ENCODE measurements at places on chromosomes 5 and 9.

GRCh38 chr5:129506086-129506485, 46.0 kb downstream of the ADAMTS19 start:
- peak; percentile 10 for DNase-seq

- DNase-seq: no peak
Observed at GRCh38 chr9:16811987-16812685, 58.3 kb downstream of the BNC2 start.

GRCh38 chr5:83633285-83633684, 87.4 kb downstream of the HAPLN1 start:
- DNase-seq: no peak

DNA sequence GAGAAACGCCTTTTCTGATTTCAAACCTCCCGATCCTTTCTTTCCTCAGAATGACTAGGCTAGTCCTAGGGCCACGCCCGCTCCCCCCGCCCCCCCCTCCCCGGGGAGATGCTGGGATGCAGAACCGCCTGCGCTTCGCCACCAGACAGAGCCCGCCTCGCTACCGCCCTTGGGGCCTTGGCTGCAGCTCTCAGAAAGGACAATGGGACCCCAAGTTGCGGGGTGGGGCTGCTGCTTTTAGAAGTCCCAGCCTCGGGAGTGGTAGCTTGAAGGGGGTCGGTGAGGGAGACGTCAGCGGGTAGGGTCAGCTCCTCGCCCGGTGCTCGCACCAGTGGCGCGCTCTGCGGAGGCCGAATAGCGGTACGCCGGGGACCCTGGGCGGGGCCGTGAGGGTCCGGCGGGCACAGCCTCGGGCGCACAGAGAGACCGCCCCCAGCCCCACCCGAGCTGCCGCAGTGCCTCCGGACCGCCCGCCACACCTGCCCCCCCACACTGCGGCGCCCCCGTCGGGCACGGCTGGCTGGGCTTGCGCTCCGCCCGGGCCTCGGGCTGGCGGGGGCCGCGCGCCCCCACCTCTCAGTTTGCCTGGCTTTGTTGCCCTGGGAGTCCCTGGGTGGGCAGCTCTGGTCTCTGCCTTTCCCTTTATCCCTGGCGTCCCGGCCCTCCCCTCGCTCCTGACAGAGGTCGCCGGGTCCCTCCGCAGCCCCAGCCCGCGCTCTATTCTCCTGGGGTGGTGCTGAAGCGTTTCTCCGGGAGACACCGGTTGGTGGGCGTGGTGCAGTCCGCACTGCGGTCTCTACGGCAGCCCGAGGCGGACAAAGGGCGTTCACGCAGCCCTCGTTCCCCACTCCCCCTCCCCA, 1.2 kb downstream of the MAP1B start:
- DNase-seq: no peak

DNA sequence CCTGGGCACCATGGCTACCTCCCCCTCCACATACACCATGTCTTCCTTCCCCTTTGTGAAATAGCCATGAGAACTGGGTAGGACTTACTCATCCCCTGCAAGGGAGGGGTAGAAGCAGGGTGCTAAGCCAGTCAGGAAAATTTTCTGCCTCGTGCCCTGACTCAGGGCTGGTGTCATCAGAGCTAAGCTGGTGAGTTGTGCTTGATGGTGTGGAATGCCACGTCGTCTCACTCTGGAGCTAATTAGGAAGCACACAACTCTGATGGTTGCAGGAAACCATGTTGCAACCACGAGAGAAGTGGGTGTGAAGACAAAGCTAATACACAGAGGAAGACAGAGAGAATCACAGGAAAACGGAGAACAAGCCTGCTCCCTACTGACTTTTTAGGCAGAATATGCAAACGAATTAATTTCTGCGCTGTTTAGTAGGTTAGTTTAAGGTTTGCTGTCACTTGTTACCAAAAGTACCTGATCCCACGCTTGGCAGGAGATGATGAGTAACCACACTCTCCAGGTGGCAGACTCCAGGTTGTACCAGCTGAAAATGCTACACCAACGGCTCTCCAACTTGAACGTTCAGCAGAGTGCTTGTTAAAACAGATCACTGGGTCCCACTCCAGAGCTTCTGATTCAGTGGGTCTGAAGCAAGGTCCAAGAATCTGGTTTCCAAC, 54.5 kb downstream of the STK10 start:
- peak; percentile 90 for DNase-seq

DNA sequence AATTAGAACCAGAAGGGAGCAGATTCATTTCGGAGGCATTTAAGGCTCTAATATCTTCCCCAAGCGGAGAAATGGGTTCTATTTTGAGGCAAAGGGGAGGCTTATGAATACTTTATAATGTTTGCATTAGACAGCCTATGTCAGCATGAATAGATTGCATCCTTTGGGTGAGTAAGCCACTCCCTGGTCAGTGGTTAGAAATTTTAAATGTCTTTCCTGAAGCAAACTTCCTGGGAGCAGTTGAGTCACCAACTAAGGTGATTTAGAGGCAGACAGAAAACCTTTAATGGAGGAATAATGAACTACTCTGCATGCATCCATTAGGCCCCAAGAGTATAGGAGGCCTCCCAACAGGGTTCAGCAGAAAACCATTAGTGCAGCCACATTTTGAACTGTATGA, 204.9 kb downstream of the ELAVL2 start:
- peak; percentile 55 for DNase-seq

GRCh38 chr9:111349766-111350165, 19.7 kb upstream of the OR2K2 start:
- no peak for DNase-seq

DNA sequence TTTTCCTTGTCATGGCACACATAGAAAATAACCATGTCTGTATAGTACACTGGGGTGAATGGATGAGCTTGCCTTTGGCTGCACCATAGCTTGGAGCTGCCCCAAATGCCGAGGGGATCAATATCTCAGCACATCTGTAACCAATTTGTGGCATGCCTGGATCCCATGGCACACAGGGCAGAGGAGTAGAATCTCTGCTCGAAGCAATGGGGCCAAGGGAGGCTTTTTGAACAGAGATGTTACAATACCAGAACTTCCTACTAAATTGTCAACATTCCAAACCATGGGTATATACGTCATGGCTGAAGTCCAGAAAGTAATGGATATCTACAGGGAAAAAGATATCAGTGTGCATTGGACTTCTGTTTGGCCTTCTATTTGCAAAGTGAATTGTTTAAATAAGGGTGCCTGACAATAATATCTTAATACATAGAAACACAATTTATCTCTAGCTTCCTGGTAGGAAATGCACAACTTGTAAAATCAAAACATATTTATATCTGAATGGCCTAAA, 39.0 kb downstream of the ESM1 start:
- DNase-seq: no peak

DNA sequence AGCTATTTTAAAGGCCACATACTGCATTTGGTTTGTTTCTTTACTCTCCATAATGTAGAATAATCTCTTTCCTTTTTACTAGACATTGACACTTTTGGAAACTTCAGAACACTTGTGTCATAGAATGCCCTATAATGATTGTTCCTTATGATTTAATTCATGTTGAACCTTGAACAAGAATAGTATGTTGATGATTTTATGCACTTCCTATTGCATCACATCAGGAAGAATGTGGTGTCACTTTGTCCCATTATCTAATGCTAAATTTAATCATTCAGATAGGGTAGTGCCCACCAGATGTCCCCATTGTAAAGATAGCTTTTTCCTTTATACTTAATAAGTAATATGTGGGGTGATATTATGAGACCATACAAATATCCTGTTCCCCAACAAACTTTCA, 19.4 kb upstream of the DEPDC1B start:
- DNase-seq: no peak

DNA sequence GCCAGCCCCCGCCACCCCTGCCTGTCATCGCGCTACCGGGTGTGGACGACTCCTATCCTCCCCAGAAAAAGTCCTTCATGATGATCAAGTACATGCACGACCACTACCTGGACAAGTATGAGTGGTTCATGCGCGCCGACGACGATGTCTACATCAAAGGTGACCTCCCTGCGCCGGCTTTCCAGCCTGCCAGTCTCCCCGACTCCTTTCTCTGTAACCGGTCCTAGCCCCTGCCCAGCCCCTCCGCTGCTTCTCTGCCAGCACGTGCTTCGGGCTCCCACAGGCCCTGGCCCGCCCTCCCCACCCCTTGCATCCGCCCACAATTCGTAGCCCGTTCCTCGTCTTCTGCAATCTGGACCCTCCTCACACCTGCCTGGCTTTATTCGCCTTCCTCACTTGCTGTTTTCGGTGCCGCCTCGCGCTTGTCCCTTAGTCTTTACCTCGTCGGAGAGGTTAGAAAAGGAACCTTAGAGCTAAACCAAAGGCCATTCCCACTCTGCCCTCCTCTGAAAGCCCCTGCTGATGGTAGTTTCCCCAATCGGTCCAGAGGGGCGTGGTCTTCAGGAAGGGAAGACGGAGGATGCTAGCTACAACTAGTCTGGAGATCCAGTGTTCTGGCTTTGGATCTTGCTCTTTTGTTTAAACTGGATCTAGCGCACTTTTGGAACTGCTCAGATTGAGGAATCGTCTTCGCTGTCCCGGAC, 1.4 kb downstream of the CHSY3 start:
- no peak for DNase-seq

- DNase-seq: no peak
Observed at GRCh38 chr9:19665146-19665863, 123.5 kb downstream of the SLC24A2 start.

DNA sequence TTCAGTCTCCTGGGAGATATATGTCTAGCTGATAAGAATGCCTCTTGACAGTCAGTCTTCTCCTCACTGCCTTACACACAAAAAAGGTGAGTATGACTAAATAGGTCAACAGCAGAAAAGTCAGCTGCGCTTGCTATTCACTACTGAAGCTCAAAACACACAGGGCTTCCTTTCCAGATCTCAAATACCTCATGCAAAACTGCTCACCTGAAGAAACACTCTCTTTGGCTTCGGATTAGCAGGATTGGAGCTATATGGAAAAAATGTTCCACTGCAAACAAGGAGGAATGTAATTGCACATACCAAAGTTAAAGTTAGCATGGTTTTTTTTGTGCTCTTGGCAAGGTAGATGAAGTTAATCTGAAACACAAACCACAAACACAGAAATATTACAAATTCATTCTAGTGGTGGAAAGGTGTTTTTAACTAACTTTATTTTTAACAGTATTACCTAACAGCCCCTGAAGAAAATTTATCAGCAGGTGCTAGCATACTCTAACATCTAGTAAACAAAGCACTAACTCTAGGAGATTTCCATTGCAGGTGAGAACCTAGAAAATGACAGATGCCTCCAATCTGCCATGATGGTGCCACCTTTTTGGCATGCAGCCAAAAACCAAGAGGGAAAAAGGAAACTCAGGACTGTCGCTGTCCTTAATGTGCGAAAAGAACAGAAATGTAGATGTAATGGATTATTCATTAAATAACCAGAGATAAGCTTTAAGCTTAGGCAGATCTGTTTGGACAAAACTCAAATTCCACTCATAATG, 31.8 kb downstream of the ERMP1 start:
- no peak for DNase-seq

GRCh38 chr5:1824903-1825841, 24.0 kb downstream of the NDUFS6 start:
- DNase-seq: no peak

DNA sequence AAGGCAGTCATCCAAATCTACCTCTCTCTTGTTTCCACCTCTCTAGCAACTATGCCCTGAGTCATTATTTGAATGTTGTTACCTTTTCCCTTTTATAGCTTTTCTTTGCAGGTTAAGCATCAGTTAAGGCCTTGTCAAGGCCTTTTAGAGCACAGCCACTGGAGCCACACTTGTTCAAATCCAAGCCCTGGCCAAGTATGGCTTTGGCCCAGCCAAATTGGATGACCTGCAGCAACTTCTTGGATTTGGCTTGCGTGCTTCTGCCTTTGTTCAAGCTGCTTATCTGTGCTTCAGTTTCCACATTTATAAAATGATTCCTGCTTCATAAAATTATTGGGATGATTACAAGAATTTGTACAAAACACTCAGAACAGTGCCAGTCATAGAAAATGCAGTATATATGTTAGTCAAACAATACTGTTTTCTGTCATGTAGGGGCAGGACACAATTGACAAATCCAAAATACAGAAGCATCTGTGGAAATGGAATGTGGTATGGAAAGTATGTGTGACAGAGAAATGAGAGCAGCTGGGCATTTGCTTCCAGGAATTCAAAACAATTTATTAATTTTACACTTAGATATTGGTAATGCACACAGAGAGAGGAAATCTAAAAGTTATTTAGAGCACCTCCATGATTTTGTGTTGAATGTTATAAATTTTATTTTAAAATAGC, 17.9 kb upstream of the RLN1 start:
- DNase-seq: no peak

- no peak for DNase-seq
Observed at GRCh38 chr9:126234681-126235335, 91.8 kb upstream of the MVB12B start.

GRCh38 chr5:59728356-59728755, 165.2 kb downstream of the PDE4D start:
- DNase-seq: no peak

- DNase-seq: no peak
Observed at GRCh38 chr5:178461004-178461730, 129.0 kb downstream of the COL23A1 start.

GRCh38 chr9:108704156-108704852, 151.5 kb downstream of the ACTL7B start:
- no peak for DNase-seq

- no peak for DNase-seq
Observed at GRCh38 chr5:122093415-122094180, 15.5 kb upstream of the LOX start.

- no peak for DNase-seq
Observed at GRCh38 chr5:56837381-56837780, 22.0 kb downstream of the MAP3K1 start.

GRCh38 chr5:60141119-60141518, 247.6 kb upstream of the PDE4D start:
- no peak for DNase-seq

DNA sequence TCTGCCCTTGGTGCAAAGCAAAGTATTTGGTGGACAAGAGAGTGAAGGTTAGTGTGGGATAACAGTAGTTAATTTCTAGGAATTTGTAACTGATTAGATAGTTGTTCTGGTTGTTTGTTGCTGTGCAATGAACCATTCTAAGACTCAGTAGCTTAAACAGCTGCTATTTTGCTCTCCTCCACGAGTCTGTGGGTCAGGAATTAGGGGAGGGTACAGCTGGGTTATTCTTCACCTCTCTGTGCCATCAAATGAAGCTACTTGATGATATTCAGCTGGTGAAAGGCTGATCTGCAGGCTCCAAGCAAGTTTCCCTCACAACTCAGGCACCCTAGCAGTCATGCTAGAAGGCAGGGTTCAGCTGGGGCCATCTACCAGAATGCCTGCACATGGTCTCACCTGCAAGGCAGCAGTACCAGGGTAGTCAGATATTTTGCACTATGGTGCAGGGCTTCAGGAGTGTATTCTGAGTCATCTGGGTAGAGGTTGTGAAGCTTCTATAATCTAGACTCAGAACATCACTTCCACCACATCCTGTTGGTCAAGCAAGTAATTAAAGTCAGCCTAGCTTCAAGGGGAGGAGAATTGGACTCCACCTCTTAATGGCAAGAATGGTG, 159.5 kb upstream of the SLC28A3 start:
- DNase-seq: no peak

- DNase-seq: no peak
Observed at GRCh38 chr5:105751908-105752307, 1918.8 kb downstream of the EFNA5 start.
